ENCODE measurements at places on chromosomes 5 and 9. TPM values are rescaled to one million over a fixed set of nuclear protein-coding genes. Genes with fewer than 3 reads are reported as not detected.
A peak's percentile ranks its signal among the peaks of the same experiment; 100 is the strongest.

DNA sequence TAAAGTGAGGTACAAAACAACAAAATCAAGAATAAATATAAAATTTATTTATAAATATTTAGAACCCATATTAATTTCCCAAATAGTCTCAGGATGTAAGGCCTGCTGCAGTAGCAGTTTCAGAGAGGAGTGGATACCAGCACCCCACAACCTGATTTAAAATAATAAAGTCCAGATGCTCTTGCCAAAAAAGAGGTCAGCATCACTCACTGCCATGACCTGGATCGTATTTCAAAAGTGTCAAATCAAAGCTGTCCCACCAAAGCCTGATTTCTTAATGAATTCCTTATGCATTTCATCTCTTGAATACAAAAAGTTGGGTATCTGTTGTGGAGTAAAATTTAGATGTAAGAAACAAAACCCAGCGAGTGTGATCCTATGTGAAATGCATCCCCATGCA is 58.0 kb upstream of the ROR2 start:
- H3K27ac ChIP-seq: no peak overlapping the region
- no peaks in the 10 kb centered on the region for H3K27me3 ChIP-seq
- H3K4me1 ChIP-seq: no peaks in the 10 kb centered on the region
- no peaks in the 10 kb centered on the region for H3K36me3 ChIP-seq
- H3K4me3 ChIP-seq: no peak overlapping the region

DNA sequence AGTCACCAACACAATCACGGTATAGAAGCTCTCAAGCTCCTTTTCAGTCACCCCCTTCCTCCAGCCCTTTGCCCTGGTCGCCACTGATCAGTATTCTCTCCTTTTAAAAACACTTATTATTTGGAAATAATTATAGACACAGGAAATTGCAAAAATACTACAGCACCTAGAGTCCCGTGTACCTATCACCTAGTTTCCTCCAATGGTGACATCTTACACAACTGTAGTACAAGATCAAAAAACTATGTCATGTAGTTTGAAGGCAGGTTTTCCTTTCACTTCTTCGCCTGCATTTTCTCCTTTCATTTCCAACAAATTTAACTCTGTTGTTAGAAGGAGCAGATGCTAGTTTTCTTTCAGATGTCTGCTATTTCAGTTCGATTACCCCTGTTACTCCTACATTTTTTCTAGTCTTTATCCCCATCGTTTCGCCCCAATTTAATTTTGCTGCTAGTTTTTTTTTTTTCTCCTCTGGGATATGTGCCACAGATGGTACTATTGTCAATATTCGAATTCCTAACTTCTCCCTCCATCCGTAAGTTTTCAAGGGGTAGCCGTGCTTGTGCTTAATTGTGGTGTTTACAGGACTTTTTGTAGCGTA is 612 bp upstream of the ATG10 start:
- peak overlapping the region; percentile 95 for H3K27ac ChIP-seq
- H3K36me3 ChIP-seq: no peaks in the 10 kb centered on the region
- H3K4me3 ChIP-seq: peak overlapping the region; percentile 96

Gene FREM1
- total RNA-seq: 18.9 TPM

Gene IQGAP2
- 13.7 TPM for total RNA-seq

- peaks cover 6% of the 10 kb centered on the region for H3K4me1 ChIP-seq
- H3K36me3 ChIP-seq: no peaks in the 10 kb centered on the region
- DNase-seq: peak; percentile 87
- peak overlapping the region; percentile 78 for H3K27ac ChIP-seq
These were observed 871 bp downstream of the TRIO start for GRCh38 chr5:14143841-14144585.

- no peaks in the 10 kb centered on the region for H3K27me3 ChIP-seq
- no peak overlapping the region for H3K27ac ChIP-seq
- H3K36me3 ChIP-seq: no peaks in the 10 kb centered on the region
- no peaks in the 10 kb centered on the region for H3K4me1 ChIP-seq
- H3K4me3 ChIP-seq: no peak overlapping the region
- DNase-seq: no peak
These were observed 231.0 kb upstream of the ADAMTS16 start for GRCh38 chr5:4909086-4909485.

- no peaks in the 10 kb centered on the region for H3K36me3 ChIP-seq
- H3K27ac ChIP-seq: no peak overlapping the region
- no peak overlapping the region for H3K4me3 ChIP-seq
These were observed 6.3 kb upstream of the IL3 start for GRCh38 chr5:132054031-132054696.

- no peak overlapping the region for H3K27ac ChIP-seq
- DNase-seq: no peak
- H3K36me3 ChIP-seq: no peaks in the 10 kb centered on the region
- H3K4me3 ChIP-seq: no peak overlapping the region
- H3K27me3 ChIP-seq: no peaks in the 10 kb centered on the region
- no peaks in the 10 kb centered on the region for H3K4me1 ChIP-seq
These were observed 278.1 kb downstream of the ICE1 start for GRCh38 chr5:5700549-5700948.

- DNase-seq: no peak
- no peaks in the 10 kb centered on the region for H3K36me3 ChIP-seq
- no peak overlapping the region for H3K4me3 ChIP-seq
- no peaks in the 10 kb centered on the region for H3K4me1 ChIP-seq
- no peak overlapping the region for H3K27ac ChIP-seq
- H3K27me3 ChIP-seq: no peaks in the 10 kb centered on the region
These were observed 388.7 kb downstream of the PRELID2 start for GRCh38 chr5:145446412-145446811.

- H3K27me3 ChIP-seq: no peaks in the 10 kb centered on the region
- no peaks in the 10 kb centered on the region for H3K36me3 ChIP-seq
- DNase-seq: no peak
These were observed 53.5 kb upstream of the GRIN3A start for GRCh38 chr9:101791938-101792337.

DNA sequence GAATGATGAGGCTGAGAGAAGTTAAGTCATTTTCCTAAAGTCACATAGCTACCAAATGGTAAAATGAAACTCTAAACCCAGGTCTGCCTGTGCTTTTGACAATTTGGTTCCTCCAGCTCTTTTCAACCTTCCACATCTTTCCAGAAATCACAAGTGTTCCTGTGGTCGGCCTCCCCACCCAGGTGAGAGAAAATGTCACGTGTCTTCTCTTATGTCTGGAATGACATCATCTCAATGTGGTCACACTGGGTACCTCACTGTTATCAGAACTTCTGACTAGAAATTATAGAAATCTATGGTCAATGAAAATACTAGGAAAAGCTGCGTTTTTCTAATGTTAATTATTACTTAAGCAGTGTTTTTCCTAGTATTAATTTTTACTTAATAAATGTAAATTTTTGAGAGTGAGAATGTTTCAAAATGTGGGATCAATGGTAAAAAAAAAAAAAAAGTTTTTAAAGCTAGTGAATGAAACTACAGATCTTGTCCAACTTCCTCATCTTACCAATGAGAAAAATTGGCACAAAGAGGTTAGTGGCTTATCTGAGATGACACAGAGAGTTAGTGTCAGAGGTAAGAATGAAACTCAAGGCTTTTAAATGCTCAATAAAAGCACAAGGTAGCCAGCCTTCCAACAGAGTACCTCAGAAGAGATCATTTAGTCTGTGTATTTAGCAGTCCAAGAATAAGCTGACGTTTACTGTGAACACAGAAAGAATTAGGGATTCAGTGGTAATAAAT is 228.7 kb upstream of the NR4A3 start:
- no peaks in the 10 kb centered on the region for H3K27me3 ChIP-seq
- H3K4me1 ChIP-seq: no peaks in the 10 kb centered on the region
- H3K36me3 ChIP-seq: no peaks in the 10 kb centered on the region
- H3K4me3 ChIP-seq: no peak overlapping the region
- no peak overlapping the region for H3K27ac ChIP-seq

Gene C9orf50
- 0.30 TPM for total RNA-seq
